ENCODE measurements at places on chromosomes 7 and 10.

DNA sequence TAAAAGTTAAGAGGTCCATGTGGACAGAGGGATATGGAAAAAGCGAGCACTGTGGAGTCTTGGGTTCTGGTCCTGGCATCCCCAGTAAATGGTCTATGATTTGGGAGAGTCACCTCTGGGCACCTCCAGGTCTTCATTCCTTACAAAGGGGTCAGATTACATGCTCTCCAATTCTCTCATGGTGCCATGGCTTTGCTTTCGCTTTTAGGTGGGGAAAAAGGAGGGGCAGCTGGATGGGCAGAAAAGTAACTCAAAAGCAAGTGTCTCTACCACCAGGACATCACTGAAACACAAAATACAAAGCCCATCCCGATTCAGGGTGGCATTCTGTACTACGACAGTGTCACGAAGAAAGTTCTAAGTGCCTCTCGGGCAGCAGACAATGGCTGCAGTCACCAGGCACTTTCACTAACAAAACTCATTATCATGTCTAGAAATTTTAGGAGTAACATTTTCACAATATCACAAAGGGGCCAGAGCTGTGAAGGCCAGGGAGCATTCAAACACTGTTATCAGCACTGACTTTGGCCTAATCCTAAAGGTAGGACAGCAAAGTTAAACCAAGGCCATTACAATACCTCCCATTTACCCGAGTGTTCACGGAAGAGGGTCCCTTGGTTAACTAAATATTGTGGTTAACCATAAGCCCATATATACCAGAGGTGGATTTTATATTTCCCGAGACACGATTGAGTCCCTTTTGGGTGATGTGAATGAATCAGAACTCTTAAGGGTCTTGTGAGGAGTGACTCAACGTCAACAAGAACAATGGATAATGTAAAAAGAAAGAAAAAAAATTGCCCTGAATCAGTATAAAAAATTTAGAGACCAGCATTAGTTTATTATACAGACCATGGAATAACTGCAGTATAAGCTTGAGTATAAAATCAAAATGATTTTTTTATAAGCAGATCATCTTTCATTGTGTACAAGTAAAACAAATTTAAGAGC, 2.5 kb downstream of the PSAP start:
- no peak for DNase-seq

- DNase-seq: no peak
These were observed 115.6 kb upstream of the KMT2E start for GRCh38 chr7:104898434-104898833.

- DNase-seq: no peak
These were observed 59.2 kb upstream of the AGBL3 start for GRCh38 chr7:134927076-134927475.

DNA sequence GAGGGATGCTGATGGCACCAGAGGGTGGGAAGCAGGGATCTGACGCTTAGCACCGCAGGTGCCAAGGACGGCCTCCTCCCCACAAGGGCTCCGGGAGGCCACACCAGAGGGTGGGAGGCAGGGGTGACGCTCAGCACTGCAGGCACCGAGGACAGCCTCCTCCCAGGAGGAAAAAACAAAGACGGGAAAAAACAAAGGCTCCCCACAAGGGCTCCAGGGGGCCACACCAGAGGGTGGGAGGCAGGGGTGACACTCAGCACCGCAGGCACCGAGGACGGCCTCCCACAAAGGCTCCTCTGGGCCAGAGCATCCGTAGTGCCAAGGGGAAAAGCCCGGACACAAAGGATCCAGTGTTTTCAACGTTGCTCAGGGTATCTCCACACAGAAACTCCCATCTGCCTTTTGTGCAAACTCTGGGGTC, 25.6 kb downstream of the DIP2C start:
- no peak for DNase-seq

DNA sequence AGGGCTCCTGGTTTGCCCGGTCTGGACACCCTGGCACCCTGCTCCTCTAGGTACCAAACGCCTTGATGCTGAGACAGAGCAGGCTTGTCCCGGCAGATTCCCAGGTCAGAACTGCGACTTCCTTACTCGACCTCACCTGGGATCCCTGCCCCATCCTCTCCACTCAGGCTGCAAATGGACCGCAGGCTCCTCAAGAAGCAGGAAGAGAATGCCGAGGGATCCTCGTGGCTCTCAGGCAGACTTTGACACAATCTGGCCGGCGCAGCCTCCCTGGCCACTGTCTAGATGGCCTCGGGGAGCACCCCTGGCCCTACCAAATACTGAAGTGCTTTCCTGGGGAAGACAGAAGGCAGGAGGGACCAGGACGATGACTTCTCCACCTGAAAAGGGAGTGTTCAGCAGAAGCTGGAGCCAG, 421 bp upstream of the NODAL start:
- DNase-seq: no peak

- DNase-seq: no peak
These were observed 11.5 kb upstream of the SGMS1 start for GRCh38 chr10:50635286-50635685.

GRCh38 chr10:78777867-78778266, 290.9 kb upstream of the ZMIZ1 start:
- DNase-seq: no peak

DNA sequence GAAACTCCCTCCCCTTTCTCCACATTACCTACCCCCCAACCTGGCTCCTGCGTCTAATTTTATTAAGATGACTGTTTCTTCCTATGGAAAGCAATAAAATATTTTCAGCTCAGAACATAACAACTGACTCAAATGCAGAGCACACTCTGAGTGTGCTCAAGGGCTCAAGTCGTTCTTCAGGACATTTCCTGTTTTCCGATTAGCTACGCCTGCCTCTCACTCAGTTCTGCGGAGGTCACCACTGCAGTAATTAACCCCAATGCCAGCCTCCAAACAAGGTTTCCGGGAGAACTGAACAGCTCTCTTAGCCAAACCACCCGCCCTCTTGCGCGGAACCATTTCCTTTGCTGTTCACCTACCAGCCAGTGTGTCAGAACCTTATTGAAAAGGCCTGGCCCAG, 19.3 kb downstream of the MYOF start:
- DNase-seq: no peak
